ENCODE measurements at places on chromosomes 2 and 18. TPM values are rescaled to one million over a fixed set of nuclear protein-coding genes. Genes with fewer than 3 reads are reported as not detected.

Gene GPAT2
- 6.9 TPM for total RNA-seq

Gene TMSB10
- total RNA-seq: 1,865 TPM

Gene DIPK1C
- total RNA-seq: not detected

Gene FBXO15
- total RNA-seq: 1.8 TPM

Gene UGT1A4
- total RNA-seq: not detected

Gene ELOA2
- total RNA-seq: not detected

Gene TTC21B
- 34.1 TPM for total RNA-seq

Gene GREB1
- 13.5 TPM for total RNA-seq

Gene ATP6V1C2
- total RNA-seq: not detected

DNA sequence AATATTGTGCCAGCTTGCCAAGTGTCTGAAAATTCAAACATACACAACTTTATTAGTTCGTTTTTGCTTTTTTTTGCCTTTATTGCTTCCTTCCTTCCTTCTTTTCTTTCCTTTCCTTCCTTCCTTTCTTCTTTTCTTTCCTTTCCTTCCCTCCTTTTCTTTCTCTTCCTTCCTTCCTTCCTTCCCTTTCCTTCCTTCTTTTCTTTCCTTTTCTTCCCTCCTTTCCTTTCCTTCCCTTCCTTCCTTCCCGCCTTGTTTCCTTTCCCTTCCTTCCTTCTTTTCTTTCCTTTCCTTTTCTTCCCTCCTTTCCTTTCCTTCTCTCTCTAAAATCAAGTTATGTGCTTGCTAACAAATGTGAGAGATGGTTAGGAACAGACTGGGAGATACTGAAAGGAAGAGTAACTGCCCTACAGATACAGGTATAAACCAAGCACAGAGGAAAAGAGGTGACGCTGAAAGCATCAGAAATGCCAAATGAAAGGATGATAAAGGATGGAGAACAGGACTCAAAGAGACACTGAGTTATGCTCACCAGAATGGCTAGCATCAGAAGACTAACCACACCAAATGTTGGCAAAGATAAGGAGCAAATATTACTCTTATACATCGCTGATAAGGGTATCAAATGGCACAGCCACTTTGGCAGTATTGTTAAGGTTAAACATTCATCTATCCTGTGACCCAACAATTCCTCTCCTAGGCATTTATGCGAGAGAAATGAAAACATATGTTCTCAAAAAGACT, 151.6 kb downstream of the MREG start:
- DNase-seq: no peak

DNA sequence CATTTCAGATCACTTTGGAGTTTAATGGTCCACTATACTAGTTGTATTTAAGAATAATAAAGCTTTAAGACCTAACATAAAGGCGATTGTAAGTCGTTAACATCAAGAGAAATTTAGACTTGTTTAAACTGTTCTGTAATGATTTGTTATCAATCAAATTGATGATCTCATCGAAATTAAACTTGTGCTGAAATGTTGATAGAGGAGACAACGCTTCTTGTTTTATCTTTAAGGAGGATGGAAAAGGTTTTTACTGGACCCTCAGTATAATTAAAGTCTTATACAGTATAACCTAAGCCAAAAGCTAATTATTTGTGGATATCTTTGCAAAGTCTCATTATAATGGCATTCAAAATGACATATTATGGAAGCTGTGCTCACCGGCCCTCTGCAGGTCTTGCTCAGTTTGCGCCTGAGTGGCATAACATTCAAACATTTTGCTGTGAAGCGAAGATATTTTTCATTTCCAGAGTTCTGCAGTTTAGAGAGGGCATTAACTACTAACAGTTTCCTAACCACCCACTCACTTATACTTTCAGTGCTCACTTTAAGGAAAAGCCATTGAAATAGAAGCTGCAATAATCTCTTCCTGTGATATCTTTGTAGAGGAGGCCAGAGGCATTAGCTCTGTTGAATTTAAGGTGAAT, 1.4 kb upstream of the SERTAD2 start:
- no peak for DNase-seq

- DNase-seq: no peak
Observed at GRCh38 chr18:77948567-77948966, 698.9 kb downstream of the GALR1 start.

- no peak for DNase-seq
Observed at GRCh38 chr2:138312061-138312460, 189.5 kb upstream of the SPOPL start.

GRCh38 chr18:21678859-21679258, 25.7 kb downstream of the ABHD3 start:
- DNase-seq: no peak

DNA sequence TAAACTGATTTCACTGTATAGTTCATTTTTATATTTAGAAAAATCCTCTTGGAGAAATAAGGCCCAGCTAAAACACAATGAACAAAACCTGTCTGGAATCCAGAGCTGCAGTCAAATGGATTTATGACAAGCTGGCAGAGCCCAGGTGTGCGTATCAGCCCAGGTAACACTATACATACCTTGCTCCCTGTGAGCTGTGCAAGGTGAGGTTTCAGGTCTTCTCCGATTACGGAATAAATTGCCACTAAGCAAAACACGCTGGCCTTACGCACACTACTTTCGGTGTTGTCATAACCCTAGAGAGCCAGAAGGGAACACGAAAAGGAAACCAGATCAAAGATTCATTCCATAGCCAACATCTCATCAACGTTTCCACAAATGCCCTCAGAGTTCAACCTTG, 61.9 kb upstream of the TFCP2L1 start:
- no peak for DNase-seq

- no peak for DNase-seq
Observed at GRCh38 chr18:13465124-13465446, 246.5 kb downstream of the LDLRAD4 start.

DNA sequence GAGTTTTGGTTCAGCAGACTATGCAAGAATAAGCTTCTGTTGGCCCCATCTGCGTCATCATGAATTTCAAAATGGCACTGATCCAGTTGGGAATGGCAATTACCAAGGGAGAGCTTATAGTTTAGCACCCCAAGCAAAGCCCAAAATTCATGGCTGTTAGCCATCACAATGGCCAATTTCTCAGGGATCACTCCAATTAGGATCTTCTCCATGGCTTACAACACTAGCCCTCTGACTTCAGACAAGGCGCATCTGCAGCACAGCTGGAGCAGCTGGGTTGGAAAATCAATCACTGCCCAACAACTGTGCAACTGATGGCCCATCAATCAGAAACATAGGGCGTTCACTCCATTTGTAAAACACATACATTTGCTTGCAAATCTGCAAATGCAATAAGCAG, 273.6 kb downstream of the SRBD1 start:
- no peak for DNase-seq

DNA sequence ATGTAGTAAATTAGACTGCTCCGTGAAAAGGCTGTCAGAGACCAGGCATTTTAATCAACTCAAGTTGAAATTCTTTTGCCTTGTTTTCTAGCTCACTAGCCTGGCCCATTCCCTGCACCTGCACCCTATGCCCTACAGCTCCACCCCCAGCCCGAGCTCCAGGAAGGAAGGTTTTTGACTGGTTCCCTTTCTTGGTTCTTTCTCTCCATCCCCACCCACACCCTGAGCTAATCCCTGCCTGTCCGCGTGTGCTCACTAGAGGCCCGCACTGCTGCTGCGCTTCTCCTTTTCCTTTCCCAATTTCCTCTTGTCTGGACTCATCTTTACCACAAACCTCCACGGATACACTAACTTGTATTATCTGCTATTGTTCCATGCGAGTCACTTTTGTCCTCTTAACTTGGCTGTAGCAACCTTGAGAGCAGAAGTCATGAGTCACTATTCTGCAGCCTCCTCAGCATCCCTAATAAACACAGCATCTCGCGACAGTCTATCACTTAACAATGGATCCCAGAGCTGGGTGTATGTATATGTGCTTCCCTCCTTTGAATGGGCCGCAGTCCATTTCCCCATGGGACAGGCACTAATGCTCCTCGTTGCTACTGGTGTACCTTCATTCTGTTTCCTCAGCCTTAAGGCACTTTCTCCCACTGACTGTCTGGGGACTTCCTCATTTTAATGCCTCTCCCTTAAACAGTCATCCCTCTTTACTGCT, 36.5 kb downstream of the COLEC12 start:
- no peak for DNase-seq

GRCh38 chr2:84631047-84631446, 114.7 kb downstream of the DNAH6 start:
- no peak for DNase-seq

DNA sequence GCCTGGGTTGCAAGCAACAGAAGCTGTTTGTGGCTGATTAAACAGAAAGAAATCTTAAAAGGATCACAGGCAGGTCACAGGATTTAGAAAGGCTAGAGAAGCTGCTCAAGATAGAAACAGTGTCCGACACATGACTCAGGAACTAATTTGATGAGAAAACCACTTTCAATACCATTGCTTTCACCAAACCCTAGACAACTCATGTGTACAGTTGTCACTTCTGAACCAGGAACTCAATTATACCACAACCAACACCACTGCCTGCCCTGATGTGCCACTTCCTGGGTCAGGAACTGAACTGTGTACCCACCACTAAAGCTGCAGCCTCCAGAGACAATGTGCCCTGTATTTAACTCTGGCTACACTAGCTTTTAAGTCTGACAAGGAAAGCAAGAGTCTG, 56.0 kb downstream of the TMEM247 start:
- DNase-seq: no peak

GRCh38 chr2:159317392-159318088, 31.0 kb upstream of the WDSUB1 start:
- no peak for DNase-seq

- DNase-seq: no peak
Observed at GRCh38 chr2:16537347-16537746, 128.3 kb downstream of the CYRIA start.

DNA sequence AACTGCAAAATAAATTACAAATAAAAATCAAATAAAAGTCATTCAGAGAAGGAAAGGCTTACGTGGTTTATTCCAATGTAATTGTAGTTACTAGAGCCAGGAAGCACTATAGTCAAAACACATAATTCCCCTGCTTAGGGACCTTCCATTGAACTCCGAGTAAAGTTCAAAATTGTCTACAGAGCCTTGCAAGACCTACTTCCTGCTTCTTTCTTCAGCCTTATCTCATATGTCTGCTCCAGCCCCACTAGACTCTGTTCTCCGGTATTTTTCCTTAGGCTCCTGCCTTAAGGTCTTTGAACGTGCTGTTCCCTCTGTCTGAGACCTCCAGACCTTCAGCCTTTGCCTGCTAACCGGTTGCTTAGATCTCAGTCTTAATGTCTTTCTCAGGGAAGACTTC, 104.3 kb downstream of the ARL6IP6 start:
- no peak for DNase-seq

- no peak for DNase-seq
Observed at GRCh38 chr2:241234962-241235740, 46.7 kb downstream of the ANO7 start.

DNA sequence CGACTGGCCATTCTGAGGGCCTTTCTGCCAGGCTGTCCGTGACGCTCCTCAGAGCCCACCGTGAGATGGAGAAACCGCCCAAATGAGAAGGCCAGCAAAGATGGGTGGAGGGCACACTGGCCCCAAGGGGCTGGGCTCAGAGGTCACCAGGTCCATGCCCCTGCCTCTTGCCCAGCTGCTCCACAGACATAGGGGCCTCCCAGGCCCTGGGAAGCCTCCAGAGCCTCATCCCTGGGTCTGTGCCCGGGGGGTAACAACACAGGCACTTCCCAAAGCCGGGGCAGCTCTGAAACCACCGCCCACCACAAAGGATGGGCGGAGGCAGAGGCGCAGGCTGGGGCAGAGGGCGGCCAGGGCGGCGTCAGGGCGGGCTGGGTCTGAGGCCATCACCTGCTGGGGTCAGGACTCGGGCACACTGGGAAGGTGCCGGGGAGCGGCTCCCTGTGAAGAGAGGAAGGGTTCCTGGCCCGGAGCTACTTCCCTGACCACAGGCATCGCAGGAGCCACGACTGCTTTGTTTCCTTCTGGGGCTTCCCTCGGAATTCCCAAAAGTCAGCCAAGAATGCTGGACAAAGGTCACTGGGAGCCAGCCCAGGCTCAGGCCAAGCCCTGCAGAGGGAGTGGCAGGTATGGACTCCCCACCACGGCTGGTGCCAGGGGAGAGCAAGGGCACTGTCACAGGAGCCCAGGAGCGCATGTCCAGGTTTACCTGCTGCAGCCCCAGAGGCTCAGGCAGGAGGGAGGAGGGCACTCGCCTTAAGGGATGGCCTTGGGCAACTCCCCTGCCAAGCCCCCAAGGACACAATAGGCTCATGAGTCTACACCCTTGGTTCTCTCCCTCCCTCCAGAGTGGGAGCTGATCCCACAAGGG, 9.4 kb downstream of the CYP26B1 start:
- DNase-seq: no peak

DNA sequence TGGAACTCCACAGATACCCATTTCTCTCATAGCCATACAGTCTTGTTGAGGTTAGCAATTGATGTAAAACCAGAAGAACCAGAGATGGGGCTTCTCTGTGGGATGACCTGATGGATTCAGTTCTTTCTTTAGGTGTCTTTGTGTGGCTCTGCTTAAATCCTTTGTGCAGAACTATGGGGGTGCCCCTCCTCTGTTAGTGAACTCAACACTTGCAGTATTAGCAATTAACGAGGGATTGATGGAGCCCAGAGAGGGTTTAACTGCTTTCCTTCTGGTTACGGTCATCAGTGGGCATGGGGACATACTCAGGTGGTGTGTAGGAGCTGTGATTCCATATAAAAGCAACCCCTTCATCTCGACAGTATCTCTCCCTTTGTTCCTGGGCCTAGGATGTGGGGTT, 406.8 kb upstream of the FAM98A start:
- no peak for DNase-seq

DNA sequence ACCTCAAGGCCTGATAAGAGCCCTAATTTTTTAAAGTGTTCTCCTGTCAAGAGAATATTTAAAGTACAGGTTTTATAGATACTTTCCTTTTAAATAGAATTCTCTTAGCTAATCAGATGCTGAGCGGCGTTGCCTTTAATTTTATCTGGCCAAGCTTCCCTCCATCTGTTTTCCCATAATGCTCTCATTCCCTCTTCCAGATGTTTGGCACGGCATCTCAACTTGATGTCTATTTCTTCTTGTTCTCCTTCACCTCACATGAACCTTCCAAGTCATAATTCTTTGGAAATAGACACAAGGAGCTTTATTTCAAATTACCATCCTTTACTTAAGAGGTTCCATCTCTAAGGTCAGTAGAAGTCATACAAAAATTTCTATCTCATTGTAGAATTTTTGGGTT, 76.1 kb upstream of the CPO start:
- DNase-seq: no peak

GRCh38 chr2:203728321-203728720, 21.9 kb downstream of the CD28 start:
- no peak for DNase-seq

GRCh38 chr2:209901172-209901571, 101.3 kb upstream of the RPE start:
- DNase-seq: no peak

- DNase-seq: no peak
Observed at GRCh38 chr2:205321231-205321630, 361.1 kb upstream of the NRP2 start.
